ENCODE measurements at places on chromosomes 3 and 15.

GRCh38 chr3:146414010-146414409 is 55.4 kb downstream of the PLSCR2 start:
- no peak for DNase-seq

GRCh38 chr3:194779729-194780224 is 94.1 kb downstream of the FAM43A start:
- DNase-seq = no peak

GRCh38 chr3:181712553-181713279 is 991 bp downstream of the SOX2 start:
- no peak for DNase-seq

- no peak for DNase-seq
These were observed 16.6 kb downstream of the NFKBIZ start for GRCh38 chr3:101865751-101866509.

DNA sequence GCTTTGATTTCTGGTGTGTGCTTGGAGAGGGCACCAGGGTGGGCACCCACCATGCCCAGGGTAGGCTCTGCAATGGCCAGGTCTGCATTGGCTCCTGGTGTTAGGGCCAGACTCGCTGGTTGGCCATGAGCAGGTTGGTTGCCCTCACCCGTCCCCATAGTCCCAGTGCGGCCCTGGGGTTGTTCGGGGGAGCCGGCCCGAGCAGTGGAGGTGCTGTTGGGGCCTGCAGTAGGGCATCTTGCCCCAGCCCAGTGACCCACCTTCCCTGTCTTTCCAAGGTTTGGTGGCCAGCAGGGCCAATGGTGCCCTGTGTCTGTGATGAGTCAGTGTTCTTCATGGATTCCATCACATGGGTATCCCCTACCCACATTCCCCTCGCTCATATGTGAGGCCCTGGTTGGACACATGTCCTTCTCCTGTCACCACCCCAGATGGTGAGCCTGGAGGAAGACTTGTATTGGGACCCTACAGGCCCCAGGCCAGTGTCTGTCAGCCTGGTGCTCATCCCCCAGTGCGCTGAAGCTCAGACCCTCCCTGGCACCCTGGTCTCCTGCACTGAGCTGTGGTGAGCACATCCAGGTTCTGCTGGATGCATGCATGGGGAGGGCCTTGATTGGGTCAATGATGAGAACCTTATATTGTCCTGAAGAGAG is 190.1 kb downstream of the UBE3A start:
- no peak for DNase-seq

DNA sequence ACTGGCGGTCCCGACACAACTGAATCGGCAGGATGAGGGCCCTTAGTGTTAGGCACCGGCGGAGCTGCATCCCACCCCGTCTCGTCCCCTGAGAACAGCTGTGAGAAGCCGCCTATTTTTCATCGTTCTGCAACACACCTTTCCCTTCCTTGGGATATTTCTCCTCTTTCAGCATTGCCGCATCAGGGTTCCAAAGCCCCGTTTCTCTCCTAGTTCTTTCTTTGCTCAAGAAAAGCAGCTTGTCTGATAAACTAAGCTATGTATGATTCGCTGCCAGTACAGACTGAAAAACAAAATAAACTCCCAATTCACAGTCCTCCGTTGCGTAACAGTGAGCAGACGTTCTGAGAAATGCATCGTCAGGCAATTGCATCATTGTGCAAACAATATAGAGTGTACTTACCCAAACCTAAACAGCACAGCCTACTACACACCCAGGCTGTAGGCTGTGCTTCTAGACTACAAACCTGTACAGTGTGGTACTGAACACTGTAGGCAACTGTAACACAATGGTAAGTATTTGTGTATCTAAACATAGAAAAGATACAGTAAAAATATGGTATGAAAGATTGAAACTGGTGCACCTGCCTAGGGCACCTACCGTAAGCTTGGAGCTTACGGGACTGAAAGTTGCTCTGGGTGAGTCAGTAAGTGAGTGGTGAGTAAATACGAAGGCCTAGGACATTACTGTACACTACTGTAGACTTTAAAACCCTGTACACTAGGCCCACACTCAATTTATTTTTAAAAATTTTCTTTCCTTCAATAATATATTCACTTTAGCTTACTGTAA is 8.9 kb upstream of the ADAMTS17 start:
- DNase-seq = no peak

- peak; percentile 30 for DNase-seq
These were observed 13.1 kb downstream of the SLC7A14 start for GRCh38 chr3:170572665-170573253.

GRCh38 chr15:53627279-53627678 is 132.2 kb downstream of the WDR72 start:
- DNase-seq = no peak

DNA sequence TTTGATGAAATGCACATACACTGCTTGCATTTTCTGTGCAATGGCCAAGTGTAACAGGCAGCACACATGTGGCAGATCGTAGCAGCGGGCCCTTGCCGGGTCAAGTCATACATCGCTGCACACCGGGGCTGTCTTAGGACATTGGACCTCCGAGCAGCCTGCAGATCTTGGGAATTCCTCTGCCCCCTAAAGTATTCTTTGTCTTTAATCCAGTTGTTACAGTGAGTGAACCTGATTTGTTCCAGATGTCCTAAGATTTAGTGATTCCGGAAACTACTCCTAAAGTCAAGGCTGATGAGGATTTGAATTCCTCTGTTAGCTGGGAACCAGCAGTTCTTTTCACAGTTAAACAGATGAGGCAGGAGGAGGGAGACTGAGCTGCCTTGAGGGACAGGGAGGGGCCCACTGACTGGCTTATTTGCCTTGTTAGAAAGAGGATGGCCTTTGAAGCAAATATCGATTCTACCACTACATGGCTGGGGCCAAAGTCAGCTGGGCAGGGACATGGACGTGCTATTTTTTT is 190.7 kb upstream of the CTDSPL start:
- no peak for DNase-seq

- DNase-seq = no peak
These were observed 191.8 kb downstream of the FAM43A start for GRCh38 chr3:194877291-194878119.

GRCh38 chr15:63380151-63380807 is 1.4 kb downstream of the CA12 start:
- no peak for DNase-seq

DNA sequence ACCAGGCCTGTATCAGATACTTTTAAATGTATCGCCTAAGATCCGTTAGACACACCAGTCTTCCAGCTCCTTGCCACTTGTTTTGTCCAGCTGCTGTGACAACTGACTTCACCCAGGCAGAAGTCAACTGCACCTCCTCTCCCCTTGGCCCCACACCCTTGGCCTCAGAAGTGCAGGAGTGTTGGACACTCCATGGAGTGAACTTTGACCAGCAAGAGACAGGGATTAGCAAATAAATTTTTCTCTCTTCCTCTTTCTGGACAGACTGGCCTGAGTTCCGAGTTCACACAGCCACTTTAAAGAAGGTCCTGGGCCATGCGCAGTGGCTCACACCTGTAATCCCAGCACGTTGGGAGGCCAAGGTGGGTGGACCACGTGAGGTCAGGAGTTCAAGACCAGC is 2.9 kb upstream of the CLN6 start:
- no peak for DNase-seq

DNA sequence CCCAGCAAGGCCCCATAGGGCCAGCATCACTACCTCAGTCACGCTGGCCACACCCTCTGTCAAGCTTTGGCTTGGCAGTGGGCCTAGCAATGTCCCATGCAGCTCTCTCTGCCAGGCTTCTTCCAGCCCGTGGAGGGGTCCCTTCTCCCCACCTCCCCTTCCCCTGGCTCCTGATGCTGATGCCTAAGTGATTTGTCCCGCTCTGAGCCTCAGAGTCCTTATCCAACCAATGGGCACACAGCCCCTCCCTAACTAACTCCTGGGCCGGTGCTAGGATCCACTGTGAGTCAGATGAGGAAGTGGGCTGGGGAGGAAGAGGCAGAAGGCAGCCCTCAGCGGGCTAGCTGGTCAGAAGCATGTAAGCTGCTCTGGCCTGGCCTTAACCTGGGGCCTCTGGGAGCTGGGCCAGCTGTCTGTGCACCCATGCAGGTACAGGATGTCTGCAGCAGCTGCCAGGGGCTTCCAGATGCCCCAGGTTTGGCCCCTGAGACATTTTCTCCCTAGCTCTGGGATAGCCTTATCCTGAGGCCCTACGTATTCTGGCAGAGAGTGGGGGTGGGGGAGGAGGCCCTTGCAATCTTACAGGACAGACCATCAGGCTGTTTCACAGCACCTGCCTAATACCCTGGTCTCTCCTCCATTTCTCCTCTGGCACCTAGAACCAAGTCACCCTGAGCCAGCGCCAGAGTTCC is 740 bp upstream of the ZBTB47 start:
- DNase-seq = peak; percentile 34

DNA sequence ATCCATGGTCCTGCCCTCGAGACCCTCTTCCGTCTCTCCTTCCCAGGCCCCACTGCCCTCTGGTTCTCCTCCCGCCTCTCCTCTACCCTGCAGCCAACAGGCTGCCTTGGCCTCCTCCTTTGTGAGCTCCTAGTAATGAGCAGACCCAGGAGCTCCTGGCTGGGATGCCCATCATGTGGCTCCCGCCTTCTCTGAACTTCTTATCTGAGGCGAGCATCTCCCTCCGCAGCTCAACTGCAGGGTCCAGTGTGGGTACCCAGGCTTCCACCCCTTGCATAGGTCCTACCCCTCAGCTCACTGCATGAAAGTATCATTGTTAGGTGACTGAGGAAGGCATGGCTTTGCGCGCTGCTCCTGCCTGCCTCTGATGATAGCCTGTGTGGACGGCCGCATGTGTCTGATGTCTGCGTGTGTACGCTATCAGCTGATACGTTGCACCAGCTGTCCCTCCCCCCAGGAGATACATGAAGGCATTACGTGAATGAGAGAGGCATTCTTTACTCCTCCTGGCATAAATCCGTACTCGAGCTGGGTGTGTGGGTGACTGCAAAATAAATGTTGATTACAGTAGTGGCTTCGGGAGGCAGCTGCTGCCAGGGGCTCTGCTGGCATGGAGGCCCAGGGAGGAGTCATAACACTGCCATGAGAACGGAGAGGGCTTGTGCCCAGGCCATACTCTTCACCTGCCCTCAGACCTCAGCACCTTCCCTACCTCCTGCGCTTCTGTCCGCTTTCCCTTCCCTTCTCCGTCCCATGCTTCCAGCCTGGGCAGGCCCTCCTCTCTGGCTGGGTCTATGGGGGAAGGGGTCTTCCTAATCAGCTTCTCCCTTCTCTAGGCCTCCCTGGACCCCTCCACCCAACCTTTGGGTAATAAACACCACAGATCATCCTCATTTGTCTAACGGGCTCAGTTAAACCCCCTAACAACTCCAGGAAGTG is 48.8 kb downstream of the ZNF710 start:
- no peak for DNase-seq

DNA sequence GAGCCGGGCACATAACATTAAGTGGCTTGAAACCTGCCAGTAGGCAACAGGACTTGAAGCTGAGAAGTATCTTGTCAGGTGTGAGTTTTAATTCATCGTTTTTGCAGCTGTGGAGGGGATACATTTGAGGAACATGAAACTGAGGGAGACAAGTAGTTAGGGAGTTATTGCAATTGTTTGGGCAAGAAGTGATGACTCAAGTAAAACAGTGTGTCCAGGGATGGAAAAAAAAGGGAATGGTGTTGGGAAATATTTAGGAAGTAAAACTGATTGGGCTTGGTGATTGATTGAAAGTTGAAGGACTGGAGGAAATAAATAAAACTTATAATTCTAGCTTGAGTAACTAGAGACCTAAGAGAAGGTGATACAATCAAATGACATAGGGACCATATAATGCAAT is 85.5 kb downstream of the NCEH1 start:
- DNase-seq = no peak

DNA sequence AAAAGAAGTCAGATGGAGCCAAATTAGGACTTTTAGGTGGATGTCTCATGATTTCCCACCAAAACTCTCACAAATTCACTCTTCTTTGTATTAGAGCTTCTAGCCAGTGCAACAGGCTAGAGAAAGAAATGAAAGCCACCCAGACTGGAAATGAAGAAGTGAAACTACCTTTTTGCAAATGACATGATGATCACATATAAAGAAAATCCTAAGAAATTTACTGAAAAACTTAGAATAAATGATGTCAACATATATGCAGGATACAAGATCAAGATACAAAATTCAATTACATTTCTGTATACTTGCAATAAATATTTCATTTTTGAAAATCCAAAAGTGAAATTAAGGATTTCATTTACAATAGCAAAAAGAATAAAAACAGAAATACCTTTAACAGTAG is 110.8 kb downstream of the LRIG1 start:
- no peak for DNase-seq

- DNase-seq = no peak
These were observed 14.2 kb upstream of the KCNMB3 start for GRCh38 chr3:179265092-179265491.

- DNase-seq = no peak
These were observed 401.4 kb upstream of the NAALADL2 start for GRCh38 chr3:174457758-174458157.

DNA sequence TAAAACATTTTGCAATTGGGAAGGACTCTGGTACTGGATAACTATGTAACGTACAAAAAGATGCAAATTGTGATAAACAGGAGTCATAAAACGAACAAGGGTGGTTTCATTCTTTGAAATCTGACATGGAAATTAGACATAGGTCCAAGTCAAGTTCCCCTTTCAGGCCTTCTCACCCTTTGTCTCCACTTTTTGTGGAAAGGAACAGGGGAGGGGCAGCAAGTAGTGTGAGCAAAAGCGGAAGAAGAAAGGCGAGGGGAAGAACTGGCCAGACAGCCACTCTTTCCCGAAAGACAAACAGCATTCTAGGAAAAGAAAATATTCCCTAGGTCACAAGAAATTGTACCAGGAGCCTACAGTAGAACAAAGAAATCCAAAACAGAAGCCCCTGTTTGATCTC is 52.6 kb downstream of the MCF2L2 start:
- no peak for DNase-seq

DNA sequence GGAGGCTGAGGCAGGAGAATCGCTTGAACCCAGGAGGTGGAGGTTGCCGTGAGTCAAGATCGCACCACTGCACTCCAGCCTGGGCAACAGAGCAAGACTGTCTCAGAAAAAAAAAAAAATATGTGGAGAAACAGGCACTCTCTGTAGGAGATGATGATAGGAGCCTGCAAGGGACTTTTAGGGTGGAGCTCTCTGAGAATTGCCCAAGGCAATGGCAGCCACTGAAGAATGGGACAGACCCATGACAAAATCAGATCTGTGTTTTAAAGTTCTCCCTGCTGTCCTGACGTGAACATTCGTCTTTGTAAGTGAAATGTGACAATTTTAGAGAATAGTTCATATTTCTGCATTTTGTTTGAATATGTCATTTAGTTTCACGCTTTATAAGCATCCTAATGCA is 50.2 kb downstream of the SOX2 start:
- DNase-seq = no peak

DNA sequence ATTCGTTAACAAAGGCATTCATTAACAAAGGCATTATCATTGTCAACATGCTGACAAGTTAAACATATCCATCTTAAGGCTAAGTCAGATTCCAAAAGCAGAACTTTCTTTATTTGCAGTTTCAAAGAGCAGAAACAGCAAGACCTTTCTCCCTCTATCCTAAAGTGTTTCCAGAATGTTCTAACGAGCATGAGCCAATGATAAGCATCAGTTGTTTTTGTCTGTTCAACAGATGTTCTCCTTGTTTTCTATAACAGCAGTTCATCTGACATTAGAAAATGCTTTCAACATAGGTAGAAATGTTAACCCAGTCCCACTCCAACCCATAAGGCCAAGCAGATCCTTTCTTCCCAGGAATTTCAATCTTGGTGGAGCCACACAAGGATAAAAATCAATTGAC is 77.6 kb upstream of the POMGNT2 start:
- no peak for DNase-seq
